ENCODE measurements at places on chromosomes 13 and 19.
A peak's percentile ranks its signal among the peaks of the same experiment; 100 is the strongest.

DNA sequence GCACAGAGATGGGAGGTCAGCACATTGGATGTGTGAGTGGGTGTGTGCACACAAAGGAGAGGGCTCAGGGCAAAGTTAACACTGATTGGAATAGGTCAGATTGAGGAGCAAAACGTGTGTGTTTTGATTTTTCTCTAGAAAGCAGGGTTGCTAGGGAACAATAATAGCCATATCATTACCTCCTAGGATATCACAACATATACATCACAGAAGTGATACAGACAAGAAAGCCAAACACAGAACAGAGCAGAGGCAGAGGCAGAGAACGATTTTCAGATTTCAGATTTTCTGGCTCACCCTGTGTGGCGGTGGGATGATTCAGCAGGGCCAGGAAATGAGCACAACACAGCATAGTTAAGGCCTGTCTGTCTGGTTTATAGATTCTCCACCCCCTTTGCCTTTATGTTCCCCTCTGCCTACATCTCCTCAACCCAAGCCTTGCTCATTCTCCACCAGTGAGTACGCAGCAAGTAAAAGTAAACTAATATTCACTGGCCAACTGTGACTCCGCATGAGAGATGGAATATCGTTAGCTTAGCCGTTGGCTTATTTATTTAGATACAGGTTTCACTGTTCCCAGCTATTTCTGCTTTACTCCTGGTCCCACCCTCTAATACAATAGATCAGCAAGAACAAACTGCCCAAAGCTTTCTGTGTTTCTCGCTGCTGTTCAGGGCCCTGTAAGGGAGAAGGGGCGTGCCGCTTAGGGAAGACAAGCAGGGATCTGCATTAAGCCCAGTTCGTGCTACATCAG lies 182.7 kb upstream of the TSC22D1 start:
- peak; percentile 70 for DNase-seq

- DNase-seq = peak; percentile 44
Observed at GRCh38 chr19:2239771-2240770, 3.4 kb downstream of the SF3A2 start.

GRCh38 chr13:45873491-45874325 lies 22.2 kb upstream of the SIAH3 start:
- DNase-seq = no peak

- DNase-seq = no peak
Observed at GRCh38 chr19:18013210-18014111, 5.5 kb downstream of the ARRDC2 start.

- no peak for DNase-seq
Observed at GRCh38 chr13:87941226-87941625, 270.1 kb downstream of the SLITRK5 start.

DNA sequence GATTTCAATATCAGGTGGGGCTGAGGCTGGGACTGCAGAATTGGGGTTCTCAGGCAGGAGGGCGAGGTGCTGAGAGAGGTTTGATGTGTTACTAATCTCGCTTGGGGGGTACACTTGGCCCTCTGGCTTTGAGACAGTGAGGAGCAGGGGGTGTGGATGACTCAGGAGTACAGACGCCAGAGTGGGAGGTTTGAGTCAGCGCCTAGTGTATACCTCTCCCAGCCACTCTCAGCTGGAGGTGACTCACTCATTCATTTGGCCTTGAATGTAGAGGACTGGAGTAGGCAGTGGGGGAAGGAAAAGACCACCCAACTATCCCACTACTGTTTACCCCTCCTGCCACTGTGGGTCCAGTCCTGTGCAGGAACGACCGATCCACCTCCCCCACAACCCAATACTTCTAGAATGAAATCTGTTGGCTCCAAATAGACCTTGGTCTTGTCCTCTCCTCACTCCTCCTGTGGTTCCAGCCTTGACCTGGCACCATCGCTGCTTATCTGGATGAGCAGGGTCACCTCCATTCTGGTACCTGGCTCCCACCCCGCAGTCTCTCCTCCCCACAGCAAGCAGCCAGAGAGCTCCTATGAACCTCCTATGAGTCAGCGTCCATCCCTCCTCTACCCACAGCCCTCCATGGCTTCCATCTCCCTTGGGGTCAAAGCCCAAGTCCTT lies 20.1 kb upstream of the ZNRF4 start:
- no peak for DNase-seq

GRCh38 chr13:60165391-60166099 lies 1.8 kb upstream of the DIAPH3 start:
- DNase-seq = no peak

DNA sequence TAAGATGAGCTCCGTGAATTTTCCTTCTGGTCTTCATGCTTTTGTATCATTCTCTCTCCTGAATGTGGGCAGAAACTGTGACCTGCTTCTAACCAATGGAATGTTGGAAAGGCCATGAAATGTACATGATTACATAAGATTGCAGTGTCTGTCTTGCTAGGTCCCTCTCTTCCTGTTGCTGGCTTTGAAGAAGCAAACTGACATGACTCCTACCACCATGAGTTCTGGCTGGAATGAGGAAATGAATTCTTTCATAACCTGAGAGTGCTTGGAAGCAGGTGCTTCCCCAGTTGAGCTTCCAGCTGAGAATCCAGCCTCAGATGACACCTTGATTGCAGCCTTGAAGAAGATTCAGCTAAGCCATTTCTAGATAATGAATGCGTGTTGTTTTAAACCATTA lies 275.0 kb upstream of the MIR17HG start:
- peak; percentile 30 for DNase-seq

GRCh38 chr19:41861846-41862245 lies 1.8 kb downstream of the RPS19 start:
- DNase-seq = no peak

DNA sequence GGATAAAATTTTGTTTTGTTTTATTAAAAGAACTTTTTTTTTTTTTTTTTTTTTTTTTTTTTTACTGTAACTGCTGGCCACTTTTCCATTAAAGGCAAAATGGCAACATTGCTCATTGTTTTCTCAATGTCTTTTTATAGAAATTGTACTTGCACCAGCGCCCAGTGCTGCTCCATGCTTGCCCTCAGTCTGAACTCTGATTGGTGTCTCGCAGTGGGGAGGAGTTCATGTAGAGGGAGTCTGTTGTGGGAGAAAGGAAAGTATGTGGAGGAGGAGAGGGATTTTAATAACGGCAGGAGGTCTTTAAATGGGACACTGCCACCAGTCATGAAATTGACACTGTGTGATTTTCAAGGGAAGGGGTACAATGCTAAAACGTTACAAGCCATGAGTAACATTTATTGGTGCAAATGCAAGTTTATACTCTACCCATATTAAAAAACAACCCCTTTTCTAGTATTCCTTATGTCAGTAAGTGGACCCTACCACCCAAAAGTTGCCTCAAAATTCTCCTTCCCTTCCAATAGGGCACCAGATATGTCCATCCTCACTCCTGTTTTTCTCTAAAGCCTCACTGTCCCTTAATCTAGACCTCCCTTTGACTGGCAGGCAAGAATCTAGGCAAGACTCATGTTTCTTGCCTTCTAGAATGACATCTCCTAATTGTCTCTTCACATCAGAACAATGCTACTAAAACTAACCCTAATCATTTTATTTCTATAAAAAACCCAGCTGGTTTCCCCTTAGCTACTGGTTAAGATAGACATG lies 3.2 kb downstream of the RASL11A start:
- DNase-seq = no peak

- DNase-seq = no peak
Observed at GRCh38 chr13:97058391-97058790, 64.1 kb upstream of the OXGR1 start.

GRCh38 chr19:20171285-20171684 lies 4.3 kb downstream of the ZNF486 start:
- DNase-seq = no peak

DNA sequence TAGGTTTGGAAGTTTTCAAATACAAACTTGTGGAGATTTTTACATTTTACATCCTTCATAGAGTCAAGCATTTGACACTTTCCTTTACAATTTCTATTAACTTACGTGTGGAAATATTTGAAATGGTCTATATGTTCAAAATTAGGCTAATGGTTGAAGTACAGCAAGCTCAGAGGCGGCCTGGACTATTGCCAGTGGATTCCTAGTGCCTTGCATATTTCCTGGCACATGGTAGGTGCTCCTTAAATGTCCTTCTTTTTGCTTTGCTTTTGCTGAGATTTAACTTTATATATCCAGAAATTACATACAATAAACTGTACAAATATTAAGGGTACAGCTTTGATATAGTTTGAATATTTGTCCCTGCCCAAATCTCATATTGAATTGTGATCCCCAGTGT lies 93.9 kb downstream of the UBL3 start:
- no peak for DNase-seq

GRCh38 chr13:47474839-47475238 lies 526.2 kb downstream of the SUCLA2 start:
- DNase-seq = no peak

DNA sequence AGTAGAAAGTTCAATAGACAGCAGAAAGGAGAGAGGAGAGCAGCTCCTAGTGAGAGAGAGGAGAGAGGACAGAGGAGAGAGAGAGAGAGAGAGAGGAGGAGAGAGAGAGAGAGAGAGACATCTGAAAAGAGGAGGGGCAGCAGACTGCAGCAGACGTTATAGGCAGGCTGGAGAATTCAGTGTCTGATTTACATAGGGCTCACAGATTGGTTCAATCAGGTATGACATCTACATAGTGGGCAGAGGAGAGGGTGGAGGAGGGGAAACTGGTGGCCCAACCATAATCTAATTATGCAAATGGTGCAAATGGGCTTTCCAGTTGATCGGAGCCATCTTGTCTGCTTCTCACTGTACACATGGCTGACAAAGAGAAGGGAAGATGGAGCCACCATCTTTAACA lies 221.3 kb upstream of the TRPC4 start:
- DNase-seq = no peak

DNA sequence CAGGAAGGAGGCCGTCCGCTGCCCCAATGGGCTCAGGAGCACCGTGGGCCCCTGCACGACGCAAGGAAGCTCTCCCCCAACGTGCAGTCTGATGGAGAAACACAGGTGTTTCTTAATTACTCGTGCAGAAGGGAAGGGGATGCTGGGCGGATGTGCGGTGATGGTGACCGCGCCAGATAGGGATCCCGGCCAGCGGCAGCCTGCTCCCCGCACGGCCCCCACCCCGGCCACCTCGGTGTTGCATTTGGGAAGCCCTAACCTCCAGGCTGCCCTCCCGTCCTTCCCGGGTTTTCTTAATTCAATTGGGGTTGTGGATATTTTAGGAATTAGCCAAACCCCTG lies 254.4 kb downstream of the ZNF536 start:
- DNase-seq = no peak

GRCh38 chr13:79227418-79227817 lies 178.6 kb downstream of the RBM26 start:
- DNase-seq = no peak

DNA sequence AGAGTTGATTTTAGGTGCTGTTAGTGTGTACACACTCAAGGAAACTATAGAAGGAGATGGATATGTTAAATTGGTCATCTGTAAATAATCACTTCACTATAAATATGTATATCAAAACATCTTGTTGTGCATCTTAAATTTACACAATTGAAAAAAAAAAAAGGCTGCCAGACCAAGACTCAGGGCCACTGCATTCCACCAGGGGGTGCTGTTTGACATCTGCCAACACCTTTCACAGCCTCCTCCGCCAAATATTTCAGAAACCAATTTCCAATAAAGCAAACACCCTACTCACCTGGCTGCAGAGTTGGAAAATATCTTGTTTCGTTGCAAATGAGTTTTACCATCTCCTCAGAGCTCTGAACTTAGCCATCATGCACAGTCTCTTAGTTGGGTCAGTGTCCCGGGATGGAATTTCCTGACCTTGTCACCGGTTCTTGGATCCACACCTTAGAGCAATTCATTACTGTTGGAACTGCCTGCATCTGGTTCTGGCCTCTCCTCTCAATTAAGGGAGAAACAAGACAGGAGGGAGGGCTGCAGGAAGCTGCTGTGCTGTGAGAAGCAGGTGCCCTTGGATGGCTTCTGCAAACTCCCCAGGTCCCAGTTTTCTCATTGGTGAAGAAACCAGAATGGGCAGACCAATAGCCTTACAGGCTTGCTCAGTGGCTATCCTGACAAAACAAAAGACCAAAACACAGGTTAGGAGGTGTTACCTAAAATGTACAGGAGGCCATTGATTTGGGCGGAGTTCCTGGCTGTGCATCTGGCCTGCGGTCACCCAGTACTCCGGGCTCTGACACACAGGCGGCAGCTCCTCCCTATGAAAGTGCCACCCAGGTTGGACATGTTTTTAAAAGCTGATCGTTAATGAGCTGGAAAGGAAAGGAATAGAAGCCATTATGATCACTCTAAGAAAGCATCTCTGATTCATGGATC lies 746.6 kb downstream of the UQCRFS1 start:
- DNase-seq = peak; percentile 76

DNA sequence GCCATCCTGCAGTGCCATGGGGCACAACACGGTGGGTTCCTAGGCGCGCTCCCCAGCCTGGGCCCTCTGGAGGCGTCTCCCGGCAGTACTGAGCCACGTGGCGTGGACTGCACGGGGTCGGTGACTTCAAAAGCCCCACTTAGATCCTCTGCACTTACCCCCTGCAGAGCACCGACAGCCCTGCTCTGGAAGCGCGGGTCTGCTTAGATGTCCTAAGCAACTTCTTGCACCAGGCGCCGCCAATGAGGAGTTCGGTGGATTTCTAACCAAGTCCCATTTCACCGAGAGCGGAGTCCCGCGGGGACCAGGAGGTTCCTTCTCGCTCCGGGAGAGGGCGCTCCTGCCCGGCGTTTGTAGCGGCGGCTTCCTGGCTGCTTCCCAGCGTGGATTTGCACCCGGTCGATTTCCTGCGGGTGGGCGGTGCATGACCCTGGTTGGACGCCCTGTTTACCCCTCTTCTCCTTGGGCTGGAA lies 25.2 kb upstream of the ZNF845 start:
- DNase-seq = no peak

- DNase-seq = no peak
Observed at GRCh38 chr19:5966215-5966614, 11.7 kb downstream of the RANBP3 start.

DNA sequence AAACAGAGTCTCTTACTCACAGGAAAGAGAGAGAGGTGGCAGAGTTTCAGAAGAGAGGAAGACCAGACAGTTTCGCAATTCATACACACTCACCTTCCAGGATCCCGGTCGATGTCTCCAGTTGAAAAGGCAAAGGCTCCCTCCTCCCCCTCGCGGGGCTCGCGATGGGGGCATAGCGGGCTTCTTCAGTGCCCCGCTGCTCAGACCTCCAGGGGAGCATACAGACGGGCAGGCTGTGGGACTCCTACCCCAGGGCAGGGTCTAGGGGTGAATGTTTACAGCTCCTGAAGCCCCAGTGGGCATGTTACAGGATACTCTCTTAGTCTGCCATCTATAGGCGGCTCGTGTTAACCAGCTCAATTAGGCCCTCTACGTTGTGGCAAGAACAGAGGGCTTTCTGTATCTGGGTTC lies 139.2 kb downstream of the SLITRK5 start:
- DNase-seq = no peak

DNA sequence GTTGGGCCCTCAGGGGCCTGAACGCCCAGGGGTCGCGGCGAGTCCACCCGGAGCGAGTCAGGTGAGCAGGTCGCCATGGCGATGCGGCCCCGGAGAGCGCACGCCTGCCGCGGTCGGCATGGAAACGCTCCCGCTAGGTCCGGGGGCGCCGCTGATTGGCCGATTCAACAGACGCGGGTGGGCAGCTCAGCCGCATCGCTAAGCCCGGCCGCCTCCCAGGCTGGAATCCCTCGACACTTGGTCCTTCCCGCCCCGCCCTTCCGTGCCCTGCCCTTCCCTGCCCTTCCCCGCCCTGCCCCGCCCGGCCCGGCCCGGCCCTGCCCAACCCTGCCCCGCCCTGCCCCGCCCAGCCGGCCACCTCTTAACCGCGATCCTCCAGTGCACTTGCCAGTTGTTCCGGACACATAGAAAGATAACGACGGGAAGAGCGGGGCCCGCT lies at the start of gene CCNA1:
Gene CCNA1 (plus strand): TSS at position 390 of the 439 bp plus-strand sequence. CDS start 562 bp downstream, outside the sequence.
- no peak for DNase-seq
